Activated CD8-positive, alpha-beta memory T cell treated with anti-CD3 and anti-CD28 coated beads for 1 hour (primary cell): ENCODE measurements at places on chromosomes 7 and 10.

DNA sequence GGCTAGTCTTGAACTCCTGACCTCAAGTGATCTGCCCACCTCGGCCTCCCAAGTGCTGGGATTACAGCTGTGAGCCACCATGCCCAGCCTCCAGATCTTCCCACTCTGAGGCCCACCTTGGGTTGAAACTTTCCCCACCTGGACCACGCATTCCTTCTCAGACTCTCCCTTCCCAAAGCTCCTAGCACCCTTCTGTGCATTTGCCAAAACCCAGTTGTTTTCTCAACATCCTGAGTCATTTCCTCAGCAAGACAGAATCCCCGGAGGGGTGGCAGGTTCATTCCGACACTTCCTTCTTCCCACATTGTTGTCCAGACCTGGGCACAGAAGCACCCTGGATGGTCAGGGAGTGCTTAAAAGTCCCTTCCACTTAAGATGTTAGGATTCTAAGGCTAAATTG lies 28.9 kb downstream of the BAG3 start:
- no peak for DNase-seq

DNA sequence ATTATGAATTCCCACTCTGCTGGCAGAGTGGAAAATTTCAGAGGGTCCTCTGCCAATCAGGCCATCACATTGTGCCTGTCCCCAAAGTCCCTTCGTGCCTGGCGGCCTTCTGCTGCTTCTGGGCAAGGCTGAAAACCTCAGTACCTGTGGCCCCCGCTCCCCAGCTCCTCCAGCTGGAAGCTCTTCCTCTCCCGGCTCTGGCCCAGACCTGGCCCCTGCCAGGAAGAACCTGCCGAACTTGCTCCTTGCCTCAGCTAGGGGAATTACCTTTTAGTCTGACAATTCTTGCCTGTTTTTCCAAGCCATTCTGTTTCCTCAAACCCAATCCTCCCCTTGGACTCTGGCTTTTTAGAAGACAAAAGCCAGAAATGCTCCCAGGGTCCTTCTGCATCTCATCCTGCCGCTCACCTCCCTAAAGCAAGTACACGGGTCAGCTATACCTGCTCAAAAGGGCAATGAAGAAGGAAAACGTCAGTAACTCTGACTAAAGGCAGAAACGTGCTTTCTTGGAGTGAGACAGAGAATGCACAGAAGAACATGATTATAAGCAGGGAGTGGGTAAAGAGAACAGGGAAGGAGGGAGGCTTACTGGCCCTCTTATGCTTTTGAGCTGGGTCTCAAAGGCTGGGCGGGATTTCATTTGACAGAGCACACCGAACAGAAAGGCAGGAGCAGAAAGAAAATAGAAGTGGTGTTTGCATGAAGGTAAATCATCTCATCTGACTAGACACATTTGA lies 28.1 kb upstream of the TRIL start:
- DNase-seq = no peak

DNA sequence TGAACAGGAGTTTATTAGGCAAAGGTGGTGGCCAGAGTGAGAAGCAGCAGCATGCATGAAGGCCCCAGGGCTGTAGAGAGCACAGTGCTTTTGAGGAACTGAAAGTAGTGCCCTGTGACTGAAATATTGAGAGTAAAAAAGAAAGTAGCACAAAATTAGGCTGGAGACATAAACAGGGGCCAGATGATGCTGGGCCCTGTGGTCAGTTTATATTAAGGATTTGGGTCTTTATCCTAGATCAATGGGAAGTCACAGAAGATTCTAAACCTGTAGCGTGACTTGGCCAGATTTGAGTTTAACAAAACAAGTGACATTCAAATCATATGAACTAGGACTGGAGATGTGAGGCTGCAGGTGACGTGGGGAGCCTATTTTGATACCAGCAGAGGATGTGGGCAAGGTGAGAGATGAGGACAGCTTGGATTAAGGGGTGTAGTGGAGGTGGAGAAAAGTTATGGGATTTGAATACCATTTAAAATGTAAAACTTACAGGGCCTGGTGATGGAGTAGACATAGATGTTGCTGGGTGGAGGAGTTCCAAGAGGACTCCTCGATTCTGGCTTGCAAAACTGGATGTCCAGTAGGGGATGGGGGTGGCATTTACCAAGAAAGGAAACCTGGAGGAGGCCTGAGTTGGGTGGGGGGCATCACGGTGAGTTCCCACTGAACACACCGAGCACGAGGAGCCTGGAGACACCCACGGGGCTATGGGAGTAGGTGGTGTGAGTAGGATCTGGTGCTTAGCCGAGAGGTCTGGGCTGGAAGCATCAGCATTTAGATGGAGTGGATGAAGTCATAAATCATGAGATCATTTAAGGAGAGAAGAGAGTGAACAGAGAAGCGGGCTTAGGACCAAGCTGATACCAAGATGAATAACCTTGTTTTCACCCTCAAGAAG lies 52.8 kb downstream of the HHEX start:
- no peak for DNase-seq

- DNase-seq = no peak
Measured at GRCh38 chr10:15141136-15142054, 27.1 kb downstream of the NMT2 start.

GRCh38 chr7:80637454-80637853 lies 988 bp upstream of the CD36 start:
- no peak for DNase-seq

DNA sequence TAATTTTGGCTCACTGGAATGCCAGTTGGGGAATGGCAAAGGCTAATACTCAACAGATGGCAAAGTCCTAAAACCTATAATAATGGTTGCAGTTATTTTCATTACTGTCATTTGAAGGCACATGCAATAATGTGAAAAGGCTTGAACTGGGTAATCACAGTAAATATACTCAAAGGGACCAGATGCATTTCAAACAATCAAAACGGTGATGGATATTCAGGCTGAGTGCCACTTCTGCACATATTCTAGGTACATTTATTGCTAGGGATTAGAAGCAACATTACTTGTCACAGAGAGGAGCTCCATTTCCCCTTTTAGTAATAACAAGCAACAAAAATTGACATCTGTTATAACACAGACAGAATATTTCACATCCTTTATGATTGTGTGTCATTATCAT lies 171.8 kb downstream of the NXPH1 start:
- no peak for DNase-seq

GRCh38 chr10:43108951-43109350 lies 29.3 kb upstream of the CSGALNACT2 start:
- no peak for DNase-seq

- DNase-seq = no peak
Measured at GRCh38 chr10:103872137-103872931, 17.0 kb upstream of the SH3PXD2A start.
